ENCODE measurements at places on chromosomes 2 and 18.

DNA sequence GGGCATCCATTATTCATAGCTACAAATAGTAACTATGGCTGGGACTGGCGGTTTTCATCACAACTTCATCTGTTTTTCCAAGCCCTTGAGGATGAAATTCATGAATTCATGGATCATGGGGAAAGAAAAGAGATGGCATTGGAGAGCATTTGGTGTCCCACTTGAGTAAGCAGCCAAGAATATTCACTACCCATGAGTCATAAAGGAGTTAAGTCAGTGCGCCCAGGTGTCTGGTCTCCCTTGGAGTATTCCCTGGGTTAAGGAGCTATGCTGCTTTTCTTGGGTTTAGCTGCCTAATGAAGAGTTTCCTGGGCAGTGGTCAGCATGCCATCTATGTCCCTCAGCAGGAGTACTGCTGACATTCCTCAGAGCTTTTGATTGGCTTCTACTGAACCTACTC, 21.3 kb upstream of the LDAH start:
- DNase-seq: no peak

GRCh38 chr2:160869411-160869810, 290.8 kb upstream of the TANK start:
- DNase-seq: no peak

DNA sequence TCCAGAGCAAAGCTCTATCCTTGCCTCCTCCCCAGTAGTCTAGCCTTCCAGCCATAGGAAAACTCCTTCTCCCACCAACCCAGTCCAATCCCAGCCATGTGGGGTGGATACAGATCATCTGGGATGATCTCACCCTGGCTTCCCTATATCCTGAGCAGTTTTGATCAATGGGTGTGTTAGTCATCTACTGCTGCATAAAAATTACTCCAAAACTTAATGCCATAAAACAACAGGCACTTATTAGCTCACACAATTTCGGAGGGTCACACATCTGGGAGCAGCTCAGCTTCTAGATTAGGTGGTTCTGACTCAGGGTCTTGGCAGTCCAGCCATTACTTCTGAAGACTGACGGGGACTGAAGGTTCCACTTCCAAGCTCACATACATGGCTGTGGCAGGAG, 190.4 kb downstream of the SPP2 start:
- no peak for DNase-seq

DNA sequence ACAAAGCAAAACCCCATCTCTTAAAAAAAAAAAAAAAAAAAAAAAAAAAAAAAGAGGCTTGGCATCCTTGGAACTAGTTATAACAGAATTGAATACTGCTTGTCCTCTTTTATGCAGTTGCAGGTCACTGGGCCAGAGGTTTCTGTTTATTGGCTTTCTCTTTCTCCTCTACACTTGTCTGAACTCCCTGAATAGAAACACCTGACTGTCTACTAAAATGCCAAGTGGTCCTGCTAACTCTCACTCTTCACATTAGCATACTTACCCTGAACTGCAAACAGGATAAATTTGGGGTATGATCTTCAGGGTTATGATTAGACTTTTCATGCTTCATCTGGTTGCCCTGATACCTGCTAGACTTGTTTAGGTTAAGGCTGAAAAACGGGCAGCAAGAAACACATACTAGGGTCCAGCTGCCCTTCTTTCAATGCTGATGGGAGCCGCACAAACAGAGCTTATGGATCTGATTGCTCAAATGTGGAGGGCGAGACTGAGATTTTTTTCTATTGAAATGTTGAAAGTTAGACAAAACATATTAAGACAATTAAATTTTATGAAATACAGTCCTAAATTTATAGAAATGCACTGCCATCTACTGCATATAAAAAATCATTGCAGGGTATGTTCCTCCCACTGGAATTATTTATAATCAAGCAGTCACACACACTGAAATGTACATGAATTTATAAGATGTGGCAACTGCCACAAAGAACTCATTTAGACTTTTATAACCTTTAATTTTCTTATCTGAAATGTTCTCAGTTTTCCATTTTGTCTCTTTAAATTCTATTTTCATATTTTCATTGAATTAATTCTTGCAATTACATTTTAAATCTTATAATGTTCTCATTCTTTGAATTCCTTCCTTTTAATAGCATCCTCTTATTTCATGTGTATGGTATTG, 40.8 kb downstream of the GTF3C3 start:
- no peak for DNase-seq

- no peak for DNase-seq
Measured at GRCh38 chr18:64519201-64519600, 370.3 kb upstream of the LINC00305 start.

GRCh38 chr2:164662868-164663631, 41.8 kb upstream of the GRB14 start:
- DNase-seq: no peak

- DNase-seq: no peak
Measured at GRCh38 chr18:66632756-66633155, 28.9 kb upstream of the CDH19 start.

- DNase-seq: no peak
Measured at GRCh38 chr18:55925772-55926171, 337.8 kb upstream of the TCF4 start.

DNA sequence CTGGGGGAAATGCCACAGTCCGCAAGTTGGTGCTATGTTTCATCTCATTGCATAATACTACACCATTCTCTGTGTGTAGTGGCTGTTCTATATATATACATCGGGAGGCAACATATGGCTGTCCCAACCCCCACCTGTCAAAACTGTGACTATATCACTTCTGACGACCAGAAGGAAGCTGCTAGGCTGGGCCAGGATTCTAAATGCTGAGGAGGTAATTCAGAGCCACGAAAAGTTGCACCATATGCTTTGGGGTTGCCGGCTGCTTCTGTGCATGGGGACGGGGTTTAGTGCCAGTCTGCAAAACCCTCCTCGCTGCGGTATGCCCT, 117.3 kb downstream of the MSH2 start:
- no peak for DNase-seq

- DNase-seq: no peak
Measured at GRCh38 chr2:191252699-191253098, 7.5 kb downstream of the MYO1B start.

DNA sequence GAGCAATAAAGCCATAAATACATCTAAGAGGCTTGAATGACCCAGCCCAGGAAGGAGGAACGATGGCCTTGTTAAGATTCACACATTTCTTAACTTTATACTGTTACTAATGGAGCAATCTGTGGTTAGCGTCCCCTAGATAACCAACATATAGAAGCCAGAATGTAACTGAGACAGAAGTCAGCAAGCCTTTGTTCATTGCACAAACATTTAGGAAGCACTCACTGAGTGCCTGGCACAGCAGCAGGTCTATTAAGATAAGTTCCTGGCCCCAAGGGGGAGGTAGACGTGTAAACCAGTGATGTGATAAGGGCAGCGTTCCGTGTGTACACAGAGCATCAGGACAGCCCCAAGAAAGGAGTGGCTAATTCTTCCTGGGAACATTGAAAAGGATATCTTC, 63.6 kb upstream of the ATL2 start:
- DNase-seq: peak; percentile 11

DNA sequence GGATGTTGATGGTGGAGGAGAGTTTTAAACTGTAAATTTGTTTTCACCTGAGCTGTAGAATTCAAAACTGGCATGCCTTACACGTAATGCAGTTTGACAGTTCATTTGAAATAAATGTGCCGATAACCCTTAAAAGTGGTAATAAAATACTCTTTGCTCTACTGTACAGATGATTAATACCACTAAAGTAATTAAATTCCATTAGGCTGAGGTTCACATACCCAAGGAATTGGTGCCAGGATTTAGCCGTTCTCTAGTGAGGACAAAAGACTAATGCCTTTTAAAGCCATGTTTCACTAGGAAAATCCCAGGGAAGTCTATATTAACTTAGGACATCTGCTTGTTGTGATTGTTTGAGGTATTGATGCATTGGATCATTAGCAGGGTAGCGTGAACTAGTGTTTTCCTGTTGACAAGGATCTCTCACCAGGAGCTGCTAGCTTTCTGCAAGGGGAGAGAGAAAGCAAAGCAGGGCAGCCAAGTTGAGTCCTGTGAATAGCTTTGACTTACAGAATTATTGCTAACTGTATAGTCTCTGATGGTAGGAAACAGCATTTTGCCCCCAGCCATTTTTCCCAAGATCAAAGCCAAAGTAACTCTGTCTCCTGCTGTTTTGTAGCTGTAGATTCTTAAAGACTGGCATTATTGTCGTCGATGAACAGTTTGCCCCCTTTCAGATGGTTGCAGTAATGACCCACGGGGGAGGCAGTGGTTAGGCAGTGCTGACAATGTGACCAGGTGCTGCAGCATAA, 280.9 kb upstream of the FANCL start:
- no peak for DNase-seq

DNA sequence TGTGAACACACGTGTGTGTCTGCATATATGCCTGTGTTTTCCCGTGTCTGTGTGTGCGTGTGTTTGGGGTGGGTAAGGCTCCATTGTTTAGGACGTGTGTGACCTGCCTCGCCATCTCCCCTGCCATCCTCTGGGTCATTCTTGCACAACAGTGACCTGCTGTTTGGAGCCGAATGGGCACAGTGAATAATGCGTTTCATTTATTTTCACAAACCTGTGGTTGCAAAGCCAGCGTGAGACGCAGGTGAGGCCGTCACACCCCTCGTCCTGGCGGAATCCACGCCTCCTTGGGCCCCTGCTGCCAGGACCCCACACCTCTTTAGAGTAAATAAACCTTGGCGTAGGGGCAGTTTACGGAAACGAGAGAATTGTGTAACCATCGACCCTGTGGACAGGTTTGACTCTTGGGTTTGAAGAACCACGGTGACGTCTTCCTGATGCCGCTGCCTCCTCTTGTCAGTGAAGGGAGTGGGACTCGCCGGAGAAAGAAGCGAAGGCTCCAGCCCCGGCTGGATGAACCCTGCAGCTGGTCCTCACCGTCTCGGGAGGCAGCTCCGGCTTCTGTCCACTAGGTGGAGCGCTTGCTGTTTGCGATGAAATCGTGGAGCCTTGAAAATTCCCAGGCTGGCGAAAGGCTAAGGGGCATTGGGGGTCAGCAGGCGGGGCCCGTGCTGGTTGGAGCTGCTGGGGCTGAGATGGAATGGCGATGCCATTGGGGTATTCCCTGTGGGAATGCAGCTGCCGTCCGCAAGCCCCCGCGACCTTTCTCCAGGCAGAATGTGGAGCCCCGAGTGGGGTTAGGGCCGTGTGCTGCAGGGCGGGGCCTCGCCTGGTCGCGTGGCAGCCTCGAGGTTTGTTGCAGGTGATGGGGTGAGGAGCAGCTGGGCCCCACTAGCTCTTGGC, 81.1 kb downstream of the RTP5 start:
- DNase-seq: no peak

DNA sequence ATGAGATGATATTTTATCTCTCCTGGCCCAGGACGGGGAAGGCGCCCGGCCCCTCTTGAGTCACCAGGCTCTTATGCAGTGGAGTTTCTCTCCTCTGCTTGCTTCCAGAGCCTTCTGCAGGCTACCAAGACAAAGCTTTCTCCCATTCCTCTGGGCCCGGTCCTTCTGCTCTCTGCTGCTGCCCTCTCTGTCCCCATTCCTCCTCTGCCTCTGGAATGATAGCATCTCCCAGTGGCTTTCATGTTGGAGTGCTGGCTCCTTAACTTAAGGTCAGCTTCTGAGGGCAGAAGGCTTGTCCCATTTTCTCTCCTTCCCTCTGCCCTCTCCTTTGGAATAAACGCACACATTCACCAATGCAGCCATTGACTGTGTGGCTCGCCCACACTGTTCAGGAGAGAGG, 86.2 kb downstream of the SDC1 start:
- DNase-seq: no peak

- DNase-seq: no peak
Measured at GRCh38 chr2:214075456-214075855, 335.4 kb upstream of the VWC2L start.

DNA sequence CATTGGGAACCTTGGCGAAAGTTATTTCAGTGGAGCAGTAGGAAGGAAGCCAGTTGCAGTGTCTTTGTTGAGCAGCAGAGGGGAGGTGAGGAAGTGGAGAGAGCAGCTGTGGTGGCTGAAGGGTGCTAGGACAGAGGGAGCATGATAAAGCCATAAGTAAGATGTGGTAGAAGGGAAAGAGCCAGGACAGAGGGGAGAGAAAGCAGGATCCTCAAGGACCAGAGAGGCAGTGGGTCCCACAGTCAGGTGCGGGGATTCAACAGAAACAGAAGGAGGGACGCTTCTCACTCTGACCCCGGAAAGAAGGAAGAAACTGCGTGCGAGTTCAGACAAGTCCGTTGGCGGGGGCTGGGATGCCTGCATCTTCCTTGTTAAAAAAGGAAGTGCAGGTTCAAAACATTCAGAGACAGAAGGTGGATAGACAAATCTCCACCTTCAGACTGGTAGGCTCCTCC, at the start of gene CXCR2:
CXCR2 (plus strand) TSS at position 403 of the 455 bp plus-strand sequence. CDS start 8,774 bp downstream, outside the sequence.
- no peak for DNase-seq

GRCh38 chr2:177909962-177910361, 162.6 kb downstream of the PDE11A start:
- DNase-seq: no peak

DNA sequence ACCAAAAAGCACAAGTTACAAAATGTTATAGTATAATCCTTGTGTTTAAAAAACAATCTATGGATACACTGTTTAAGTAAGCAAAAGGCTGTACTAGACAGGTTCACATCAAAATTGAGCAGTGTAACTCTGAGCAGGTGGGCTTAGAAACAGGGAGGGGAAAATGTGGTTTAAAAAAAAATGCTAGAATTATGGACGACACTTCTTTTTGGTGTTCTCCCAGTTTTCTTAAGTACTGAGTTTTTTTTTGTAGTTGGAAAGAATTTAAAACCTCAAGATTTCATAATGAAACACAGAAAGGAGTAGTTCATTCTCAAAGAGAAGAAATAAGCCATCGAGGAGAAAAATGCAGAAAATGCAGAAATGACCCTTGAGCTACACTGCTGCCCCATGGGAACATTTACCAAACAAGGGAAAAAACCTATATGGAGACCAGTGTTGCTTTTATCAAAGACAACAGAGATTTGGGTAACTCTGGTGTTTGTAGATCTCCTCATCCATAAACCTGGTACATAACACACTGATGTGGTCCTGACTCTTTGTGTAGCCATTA, 100.7 kb downstream of the MYO5B start:
- no peak for DNase-seq

DNA sequence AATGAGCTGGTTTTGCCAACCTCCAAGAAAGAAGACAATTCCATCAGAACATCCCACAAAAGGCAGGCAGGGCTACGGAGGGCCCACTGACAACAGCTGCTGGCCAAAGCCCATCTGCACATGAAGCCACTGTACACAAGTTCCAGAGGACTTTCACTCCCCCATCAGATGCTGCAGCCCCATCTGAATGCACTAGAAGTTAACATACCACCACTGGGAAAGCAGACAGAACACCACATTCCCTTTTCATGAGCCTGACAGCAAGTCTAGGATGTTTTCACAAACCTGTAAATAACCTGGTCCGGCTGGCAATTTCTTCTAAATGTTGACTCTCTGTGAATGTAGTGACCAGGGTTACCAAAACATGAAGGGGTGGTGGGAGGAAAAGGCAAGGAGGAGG, 41.5 kb downstream of the CCBE1 start:
- no peak for DNase-seq

GRCh38 chr2:200081236-200081635, 125.9 kb downstream of the MAIP1 start:
- no peak for DNase-seq

DNA sequence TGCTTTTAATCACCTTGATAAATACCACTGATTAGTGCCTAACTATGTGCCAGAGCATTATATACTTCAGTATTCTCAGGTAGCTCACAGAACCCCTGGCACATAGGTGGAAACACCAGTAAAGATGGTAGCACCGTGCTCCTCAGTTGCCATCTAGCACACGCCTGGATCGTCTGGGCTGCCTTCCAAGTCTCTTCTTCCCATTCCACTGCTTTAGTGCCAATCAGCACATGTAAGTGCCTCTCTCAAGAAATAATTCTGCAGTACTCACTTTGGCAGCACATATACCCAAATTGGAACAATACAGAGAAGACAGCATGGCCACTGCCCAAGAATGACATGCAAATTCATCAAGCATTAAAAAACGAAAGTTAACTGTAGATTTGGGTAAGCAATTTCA, 13.0 kb downstream of the POLR2D start:
- DNase-seq: no peak
